ENCODE measurements at places on chromosomes 2 and 18.
A peak's percentile ranks its signal among the peaks of the same experiment; 100 is the strongest.

DNA sequence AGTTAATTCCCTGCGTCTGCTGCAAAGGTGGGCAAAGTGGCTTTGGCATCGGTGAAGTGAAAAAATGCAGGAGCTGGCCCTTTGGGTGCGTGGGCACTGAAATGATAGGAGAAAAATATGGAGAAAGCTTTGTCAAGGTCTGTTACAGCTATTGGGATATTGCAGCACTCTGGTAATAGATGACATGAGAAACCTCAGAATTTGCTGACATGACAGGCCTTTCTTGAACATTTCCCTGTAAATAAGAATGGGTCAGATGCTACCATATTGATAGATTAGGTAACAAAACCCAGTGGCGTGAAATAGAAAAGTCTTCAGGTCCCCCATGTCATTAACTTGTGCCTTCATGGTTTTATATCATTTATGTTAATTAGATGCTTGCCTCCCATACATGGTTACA, 12.4 kb upstream of the DSG4 start:
- DNase-seq = no peak

GRCh38 chr2:61353909-61354308, 117.0 kb downstream of the USP34 start:
- DNase-seq = no peak

DNA sequence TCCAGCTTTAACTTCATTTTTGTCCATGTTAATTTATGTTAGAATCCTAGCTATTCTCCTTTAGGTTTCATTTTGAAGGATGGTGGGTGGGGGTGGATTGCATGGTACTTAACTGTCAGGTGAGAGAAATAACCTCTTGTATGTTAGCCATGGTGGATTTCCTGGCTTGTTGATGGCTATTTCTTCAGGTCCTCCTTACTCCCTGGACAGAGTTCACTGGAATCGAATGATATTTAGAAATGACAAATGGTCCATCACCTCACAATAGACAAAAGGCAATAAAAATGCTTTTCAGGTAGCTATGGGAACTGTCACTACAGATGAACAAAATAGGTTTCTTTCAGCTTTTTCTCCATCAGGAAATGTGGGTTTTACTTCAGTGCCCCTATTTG, 91.7 kb downstream of the EML6 start:
- no peak for DNase-seq

DNA sequence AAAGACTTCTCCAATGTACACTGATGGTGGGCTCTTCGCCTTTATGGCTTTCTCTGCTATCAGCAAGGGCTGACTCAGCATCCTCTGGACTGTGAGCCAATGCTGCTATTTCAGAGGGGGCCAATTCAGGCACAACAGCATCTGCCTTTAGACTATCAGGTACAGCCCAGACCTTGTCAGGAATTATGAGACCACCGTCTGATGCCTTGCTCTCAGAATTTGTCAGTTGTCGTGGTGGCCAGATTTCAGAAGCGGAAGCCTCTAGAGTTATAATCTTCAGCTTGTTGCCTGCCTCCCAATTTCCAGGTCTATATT, 92.7 kb downstream of the ALPK2 start:
- DNase-seq = no peak

- DNase-seq = no peak
Measured at GRCh38 chr2:197086500-197086899, 160.0 kb upstream of the PGAP1 start.

DNA sequence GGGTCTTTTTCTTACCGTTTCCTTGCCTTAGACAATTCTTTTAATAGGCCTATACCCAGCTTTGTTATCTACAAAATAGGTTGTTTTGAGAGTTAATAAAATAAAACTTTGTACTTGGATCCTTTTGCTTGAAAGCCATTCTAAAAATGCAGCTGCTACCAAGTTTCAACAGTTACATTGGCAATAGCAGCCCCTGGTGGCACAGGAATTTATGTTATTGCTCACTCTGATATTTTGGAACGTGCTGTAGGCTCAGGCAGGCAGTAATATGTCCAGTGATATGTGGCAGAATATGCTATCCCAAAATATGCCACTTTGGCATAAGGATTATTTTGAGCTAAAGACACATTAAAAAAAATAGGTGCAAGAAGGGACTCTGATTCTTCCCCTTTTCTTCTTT, 6.7 kb upstream of the COMMD1 start:
- no peak for DNase-seq

GRCh38 chr2:240588669-240589068, 2.1 kb downstream of the CAPN10 start:
- DNase-seq = no peak

DNA sequence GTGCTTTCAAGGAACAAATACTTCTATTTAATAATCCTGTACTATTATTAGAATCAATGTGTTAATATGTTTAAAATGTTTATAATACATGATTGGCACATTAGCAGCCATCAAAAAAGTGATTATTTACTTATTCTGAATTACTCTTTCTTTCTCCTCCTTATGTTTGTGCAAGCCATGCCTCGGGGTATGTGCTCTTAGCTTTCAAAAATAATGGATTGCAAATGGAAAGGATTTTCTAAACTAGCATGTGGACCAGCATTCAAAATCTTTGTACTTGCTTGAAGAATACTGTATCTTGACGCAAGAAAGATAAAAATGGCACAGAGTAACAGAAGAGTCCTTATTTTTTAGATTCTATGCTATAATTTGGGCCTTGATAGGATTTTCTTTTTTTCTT, 156.5 kb downstream of the CDH7 start:
- DNase-seq = no peak

DNA sequence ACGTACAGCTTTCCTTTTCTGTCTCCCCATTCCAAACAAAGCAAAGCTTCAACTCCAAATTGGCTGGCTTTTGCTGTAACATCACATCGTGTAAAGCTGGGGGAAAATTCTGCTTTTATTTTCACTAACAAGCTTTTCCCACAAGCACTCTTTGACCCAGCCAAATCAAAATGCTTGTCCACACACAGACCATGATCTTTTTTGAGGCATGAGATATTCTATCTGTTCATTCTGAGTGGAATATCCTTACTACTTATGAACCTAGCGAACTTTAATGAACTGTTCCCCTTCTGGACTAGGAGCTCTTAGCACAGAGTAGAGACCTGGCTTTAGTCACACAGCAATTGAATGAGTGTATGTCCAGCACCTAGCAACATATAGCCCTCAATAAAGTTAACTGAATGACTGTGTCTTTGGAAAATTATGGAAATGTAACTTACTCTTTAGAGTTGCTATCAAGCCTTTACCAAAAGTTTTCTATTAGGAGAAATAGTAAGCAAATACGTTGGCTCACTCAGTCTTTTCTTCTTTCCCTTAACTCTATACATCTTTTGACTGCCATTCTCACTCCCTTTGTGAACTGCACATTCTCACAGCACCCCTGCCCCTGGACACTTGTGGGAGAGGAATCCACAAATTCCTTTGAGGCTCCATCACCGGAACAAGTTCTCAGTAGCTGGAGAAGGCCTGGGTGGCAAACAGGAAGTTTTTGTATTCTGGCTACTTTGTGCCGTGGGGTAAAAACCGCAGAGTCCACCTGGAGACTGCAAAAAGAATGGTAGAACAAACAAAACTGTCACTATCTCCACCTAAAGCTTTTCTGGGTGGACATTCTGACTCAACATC, 1.3 kb upstream of the UBE2E3 start:
- DNase-seq = no peak

DNA sequence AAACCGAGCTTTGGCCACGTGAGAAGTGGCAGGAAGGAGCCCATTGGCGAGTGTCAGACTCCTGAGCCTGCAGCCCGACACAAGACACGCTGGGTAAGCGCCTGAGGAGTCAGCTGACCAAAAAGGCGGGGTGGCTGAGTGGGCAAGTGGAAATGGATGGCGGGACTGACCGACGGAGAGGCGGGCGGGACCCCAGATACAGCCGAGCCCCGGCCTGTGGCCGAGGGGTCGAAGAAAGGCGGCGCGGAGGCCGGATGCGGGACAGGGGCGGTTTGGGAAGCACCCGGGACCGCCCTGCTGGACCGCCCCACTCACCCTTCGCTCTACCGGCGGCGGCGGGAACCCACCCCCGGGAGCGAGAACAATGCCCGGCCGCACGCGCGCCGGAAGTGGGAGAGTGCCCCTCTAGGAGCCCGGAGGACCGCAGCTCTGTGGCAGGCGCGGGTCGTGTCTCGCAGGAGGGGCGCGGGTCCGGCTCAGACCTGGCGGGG, 22.8 kb downstream of the ZSCAN30 start:
- DNase-seq = peak; percentile 68

DNA sequence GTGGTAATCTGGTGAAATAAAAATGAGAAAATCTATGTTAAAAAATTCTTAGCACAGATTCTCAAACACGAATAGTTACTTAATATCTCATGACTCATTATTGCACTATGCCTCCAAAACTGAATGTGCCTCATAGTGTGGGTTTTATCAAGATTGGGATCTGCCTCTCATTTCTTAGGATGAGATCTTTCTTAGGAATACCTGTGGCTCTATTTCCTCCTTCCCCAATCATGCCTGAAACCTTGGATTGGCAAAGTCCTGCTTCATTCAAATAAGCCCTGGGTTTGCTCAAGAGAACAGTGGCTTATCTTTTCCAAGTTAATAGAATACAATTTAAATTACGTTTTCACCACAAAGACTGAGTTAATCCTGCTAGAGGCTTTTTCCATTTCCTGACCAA, 100.3 kb downstream of the DPP10 start:
- DNase-seq = no peak

DNA sequence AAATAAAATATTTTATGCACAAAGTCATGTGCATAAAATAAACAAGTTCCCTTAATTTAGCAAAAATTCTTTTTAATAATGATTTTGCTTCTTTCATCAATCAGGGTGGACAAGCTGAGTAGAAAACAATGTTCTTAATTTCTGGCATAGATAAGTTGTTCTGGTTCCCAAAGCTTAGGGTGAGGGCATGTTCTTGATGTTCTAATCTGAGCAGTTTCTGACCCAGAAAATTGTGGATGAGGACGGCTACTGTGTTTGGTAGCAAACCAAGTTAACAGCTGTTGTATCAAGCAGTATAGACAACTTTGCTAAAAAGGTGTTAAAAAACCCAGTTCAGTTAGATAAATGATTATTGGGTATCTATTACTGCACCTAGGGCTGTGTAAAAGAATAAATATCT, 158.9 kb downstream of the PDE1A start:
- no peak for DNase-seq

DNA sequence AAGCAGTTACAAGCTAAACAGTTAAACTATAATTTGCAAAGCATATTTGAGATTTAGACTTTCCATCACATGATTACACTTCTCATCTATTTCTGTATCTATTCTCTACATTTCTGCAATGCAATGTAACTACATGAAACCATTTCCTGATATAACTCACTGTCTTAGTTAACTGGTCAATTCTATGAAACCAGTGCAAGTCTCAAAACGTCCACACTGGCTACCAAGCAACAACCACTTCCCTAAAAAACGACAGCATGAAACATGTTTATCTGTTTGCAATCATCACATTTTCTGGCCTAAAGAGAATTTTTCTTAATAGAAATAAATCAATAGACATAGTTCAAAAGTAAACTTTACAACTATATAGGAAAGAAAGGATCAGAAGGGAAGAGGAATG, 17.4 kb downstream of the FECH start:
- DNase-seq = no peak

- no peak for DNase-seq
Measured at GRCh38 chr2:56386657-56387056, 202.9 kb downstream of the CCDC85A start.

- DNase-seq = no peak
Measured at GRCh38 chr18:80252136-80252535, 4.8 kb upstream of the PARD6G start.

All from stimulated activated CD4-positive, alpha-beta T cell treated with anti-CD3 and anti-CD28 coated beads, Interleukin-2, amount 100 ng/mL, for 24 hours (primary cell).